ENCODE measurements at places on chromosomes 13 and 19. TPM values are rescaled to one million over a fixed set of nuclear protein-coding genes. Genes with fewer than 3 reads are reported as not detected.

ZNF573 gene
- total RNA-seq: 11.6 TPM

FGF14 gene
- total RNA-seq: under 0.01 TPM

DNA sequence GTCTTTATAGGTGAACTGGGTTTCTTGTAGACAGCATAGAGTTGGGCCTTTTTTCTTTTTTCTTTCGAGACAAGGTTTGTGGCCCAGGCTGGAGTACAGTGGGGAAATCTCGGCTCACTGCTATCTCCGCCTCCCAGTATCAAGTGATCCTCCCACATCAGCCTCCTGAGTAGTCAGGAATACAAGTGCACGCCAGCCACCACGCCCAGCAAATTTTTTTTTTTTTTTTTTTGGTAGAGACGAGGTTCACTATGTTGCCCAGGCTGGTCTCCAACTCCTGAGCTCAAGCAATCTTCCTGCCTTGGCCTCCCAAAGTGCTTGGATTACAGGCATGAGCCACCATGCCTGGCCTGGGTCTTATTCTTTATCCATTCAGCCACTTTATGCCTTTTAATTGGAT lies 5.1 kb upstream of the CALM3 start:
- H3K27ac ChIP-seq: no peak overlapping the region
- H3K27me3 ChIP-seq: no peaks in the 10 kb centered on the region
- H3K4me1 ChIP-seq: no peaks in the 10 kb centered on the region
- no peak for DNase-seq
- H3K4me3 ChIP-seq: no peak overlapping the region
- no peaks in the 10 kb centered on the region for H3K36me3 ChIP-seq

DNA sequence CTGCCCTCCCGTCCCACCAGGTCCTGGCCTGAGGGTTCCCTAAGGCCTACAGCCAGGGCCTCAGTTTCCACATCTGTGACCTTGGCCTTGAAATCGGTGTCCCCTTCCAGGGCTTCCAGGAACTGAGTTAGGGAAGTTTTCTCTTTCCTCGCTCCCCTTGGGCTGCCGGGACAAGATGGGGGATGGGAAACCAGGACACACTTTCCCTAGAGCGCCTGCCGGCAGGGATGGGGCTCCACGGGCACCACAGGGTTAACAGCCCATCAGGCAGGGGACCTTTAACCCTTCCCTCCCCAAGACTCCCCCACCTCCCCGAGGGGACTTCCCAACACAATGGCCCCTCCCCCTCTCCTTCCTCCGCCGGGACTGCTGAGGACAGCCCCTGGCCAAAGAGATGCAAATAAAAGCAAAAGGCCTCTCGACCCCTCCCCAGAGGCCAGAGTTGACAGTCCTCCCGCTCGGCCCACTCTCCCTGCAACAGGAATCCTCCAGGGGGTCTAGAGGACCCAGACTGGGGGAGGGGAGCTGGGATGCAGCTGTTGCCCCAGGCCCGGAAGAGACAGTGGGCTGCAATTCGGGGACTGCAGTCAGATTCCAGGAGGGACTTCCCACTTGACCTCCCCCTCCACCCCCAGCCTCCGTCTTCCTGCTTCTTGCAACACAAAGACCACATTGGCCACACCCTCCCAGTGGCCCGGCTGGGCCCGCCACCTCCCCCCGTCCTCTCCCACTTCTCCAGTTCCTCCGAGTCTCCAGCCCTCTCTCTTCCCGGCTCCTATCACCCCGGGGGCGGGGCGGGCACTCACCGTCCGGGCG lies 3.4 kb downstream of the BBC3 start:
- H3K27me3 ChIP-seq: no peaks in the 10 kb centered on the region
- no peaks in the 10 kb centered on the region for H3K36me3 ChIP-seq
- H3K4me1 ChIP-seq: peaks cover 3% of the 10 kb centered on the region
- DNase-seq: peak; percentile 90
- peak overlapping the region; percentile 99 for H3K27ac ChIP-seq

DNA sequence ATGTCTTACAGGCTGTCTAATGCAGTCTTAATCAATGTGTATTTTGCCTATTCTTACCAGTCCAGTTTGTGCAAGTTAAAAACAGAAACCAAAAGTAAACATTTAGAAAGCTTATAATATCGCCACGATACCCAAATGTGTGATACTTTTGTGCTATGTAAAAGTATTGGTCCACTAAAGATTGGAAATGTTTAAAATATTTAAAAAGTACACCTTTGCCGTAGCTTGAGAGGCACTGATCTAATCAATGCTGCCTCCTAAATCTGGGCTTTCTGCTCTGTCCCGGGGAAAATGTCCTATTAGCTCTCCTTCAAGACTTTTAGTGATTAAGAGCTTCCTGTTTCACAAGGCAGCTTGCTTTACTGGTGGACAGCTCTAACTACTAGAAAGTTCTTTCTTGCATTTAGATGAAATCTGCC lies 64.7 kb downstream of the DNAJC15 start:
- H3K27ac ChIP-seq: no peak overlapping the region
- H3K27me3 ChIP-seq: no peaks in the 10 kb centered on the region
- peak overlapping the region; percentile 30 for H3K4me3 ChIP-seq

DNA sequence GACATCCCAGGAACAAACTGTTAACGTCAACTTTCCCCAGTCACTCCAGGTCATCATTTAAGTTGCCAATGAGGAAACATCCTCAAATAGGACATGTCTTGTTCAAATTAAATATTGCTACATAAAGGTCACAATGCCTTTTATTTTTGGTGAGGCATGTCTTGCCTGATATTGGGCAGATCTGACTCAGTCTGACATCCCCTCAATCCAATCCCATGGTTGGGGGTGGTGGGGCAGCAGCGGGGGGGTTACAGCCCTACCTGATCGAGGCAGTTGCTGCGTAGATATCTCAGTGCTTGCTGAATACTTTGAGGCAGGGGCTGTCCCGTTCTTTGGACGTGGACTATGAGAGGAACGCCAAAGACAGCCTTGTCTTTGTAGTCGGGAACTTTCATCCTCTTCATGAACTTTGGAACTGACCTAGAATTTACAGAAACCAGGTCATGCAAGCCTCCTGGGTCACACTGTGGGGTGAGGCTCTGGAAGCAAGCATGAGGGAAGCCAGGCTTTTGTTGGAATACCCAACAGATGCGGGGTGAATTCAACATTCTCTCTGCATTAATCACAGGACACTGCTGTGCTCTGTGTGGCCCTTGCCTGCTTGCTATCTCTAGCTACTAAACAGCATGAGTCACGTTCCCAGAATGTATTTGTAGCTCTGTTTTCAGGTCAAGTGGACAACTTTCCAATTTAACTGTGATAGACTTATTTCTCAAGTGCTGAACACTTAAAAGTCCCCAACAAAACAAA lies 109.8 kb downstream of the KL start:
- peak overlapping the region; percentile 29 for H3K4me3 ChIP-seq
- peaks cover 4% of the 10 kb centered on the region for H3K4me1 ChIP-seq
- no peaks in the 10 kb centered on the region for H3K27me3 ChIP-seq
- DNase-seq: no peak
- H3K36me3 ChIP-seq: no peaks in the 10 kb centered on the region

DNA sequence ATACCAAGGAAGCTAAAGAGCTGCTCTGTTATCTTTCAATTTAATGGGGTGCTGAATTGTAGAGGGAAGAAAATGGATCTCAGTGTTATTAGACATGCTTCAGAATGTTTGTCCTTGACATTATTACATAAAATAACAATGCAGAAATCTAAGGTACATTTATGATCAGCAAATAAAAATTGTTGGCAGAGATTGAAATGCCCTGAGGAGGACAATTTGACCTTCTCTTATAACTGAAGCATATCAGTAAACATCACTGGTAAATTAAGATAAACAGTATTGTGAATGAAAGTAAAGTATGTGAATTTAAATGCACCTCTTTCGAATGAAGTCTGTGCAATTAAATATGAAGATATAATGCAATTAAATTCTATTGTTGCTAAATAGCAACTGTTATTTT lies 1362.1 kb upstream of the ATXN8OS start:
- H3K4me3 ChIP-seq: no peak overlapping the region
- H3K27ac ChIP-seq: no peak overlapping the region
- H3K36me3 ChIP-seq: peaks cover 3% of the 10 kb centered on the region
- DNase-seq: no peak
- H3K4me1 ChIP-seq: no peaks in the 10 kb centered on the region
- no peaks in the 10 kb centered on the region for H3K27me3 ChIP-seq

DNA sequence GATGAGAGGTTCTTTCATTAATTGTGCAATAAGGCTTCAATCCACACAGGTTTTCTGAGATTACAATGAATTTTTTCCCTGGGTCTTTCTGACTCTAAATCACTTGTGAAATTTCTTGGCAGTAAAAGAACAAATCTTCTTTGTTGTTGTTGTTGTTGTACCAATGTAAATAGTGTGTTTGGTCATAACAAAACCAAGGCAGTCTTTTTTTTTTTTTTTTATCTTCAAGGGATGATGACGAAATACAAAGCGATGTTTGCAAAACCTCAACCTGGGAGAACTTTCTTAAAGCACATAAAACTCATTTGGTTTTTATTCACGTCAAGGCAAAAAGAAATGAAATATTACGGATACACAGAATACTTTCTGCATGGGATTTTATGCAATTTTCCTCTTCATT lies 462.0 kb downstream of the LIG4 start:
- no peak for DNase-seq
- no peaks in the 10 kb centered on the region for H3K4me1 ChIP-seq
- no peak overlapping the region for H3K27ac ChIP-seq
- no peak overlapping the region for H3K4me3 ChIP-seq

- DNase-seq: no peak
- H3K27ac ChIP-seq: peak overlapping the region; percentile 72
- H3K4me1 ChIP-seq: no peaks in the 10 kb centered on the region
- no peaks in the 10 kb centered on the region for H3K36me3 ChIP-seq
- H3K4me3 ChIP-seq: peak overlapping the region; percentile 36
- no peaks in the 10 kb centered on the region for H3K27me3 ChIP-seq
Measured at GRCh38 chr13:108915095-108915633, 285.8 kb downstream of the MYO16 start.

GRCh38 chr19:16366433-16367260 lies 42.0 kb downstream of the KLF2 start:
- no peak for DNase-seq
- H3K4me1 ChIP-seq: no peaks in the 10 kb centered on the region
- no peak overlapping the region for H3K4me3 ChIP-seq
- no peaks in the 10 kb centered on the region for H3K27me3 ChIP-seq
- no peaks in the 10 kb centered on the region for H3K36me3 ChIP-seq

- peaks cover 14% of the 10 kb centered on the region for H3K27me3 ChIP-seq
- H3K36me3 ChIP-seq: no peaks in the 10 kb centered on the region
Measured at GRCh38 chr19:54795758-54796157, 7.7 kb upstream of the KIR2DL4 start.

DNA sequence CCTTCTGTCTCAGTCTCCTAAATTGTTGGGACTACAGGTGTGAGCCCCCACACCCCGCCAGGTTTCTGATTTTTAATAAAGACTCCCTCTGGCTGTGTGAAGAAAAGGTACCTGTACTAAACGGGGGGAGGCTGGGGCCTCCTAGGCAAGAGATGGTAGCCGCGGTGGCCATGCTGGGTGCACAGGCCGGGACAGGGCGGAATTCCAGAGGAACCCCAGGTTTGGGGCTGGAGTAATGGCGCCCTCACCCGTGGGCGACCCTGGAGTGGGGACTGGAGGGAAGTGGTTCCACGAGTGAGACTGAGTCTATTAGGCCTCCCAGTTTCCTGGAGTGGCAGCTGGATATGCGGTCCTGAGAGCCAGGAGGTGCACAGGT lies 1.6 kb upstream of the CBARP start:
- DNase-seq: no peak
- no peak overlapping the region for H3K4me3 ChIP-seq
- no peaks in the 10 kb centered on the region for H3K27me3 ChIP-seq
- H3K4me1 ChIP-seq: peaks cover 34% of the 10 kb centered on the region

DNA sequence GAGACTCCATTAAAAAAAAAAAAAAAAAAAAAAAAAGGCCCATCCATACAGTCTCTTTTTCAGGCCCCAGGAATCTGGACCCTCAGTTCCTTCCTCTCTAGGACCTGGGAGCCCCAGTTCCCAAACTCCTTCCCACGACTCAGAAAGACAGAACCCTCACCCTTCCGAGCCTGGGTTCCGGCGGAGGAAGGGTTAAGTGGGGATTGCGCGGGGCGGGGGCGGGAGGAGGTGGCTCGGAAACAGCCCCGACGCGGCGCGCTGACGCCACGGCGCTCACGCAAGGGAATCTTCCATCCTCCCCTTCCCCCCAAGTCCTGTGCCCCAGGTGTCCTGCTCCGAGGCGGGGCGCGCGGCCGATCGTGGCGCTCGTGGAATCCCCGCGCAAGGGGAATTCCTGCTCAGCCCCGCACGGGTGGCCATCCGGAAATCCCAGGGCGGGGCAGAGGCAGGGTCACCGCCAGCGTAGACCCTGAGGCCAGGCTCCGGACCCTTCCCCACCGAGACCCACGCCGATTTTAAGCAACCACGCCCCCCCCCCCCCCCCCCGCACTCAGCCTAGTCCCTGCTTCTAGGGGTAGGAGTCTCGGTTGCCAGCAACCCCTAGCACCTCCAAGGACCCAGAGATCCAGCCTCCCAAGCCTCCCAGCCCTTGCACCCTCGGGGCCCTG lies 659 bp downstream of the NFKBID start:
- H3K36me3 ChIP-seq: no peaks in the 10 kb centered on the region
- H3K27me3 ChIP-seq: no peaks in the 10 kb centered on the region
- peak; percentile 74 for DNase-seq

DNA sequence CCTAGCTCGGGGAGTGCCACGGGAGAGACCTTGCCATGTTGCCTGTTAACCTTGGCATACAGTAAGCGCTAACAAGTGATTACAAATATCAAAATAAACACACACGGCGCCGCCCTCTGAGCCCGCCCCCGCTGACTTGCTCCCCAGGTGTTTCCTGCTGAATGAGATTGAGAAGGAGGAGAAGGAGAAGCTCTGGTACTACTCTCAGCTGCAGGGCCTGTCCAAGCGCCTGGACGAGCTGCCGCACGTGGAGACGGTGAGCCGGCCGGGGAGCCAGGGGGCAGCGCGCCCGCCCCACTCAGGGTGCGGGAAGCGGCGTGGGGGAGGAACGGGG lies 5.0 kb downstream of the APC2 start:
- H3K27ac ChIP-seq: no peak overlapping the region
- no peaks in the 10 kb centered on the region for H3K36me3 ChIP-seq
- peaks cover 61% of the 10 kb centered on the region for H3K27me3 ChIP-seq
- H3K4me3 ChIP-seq: no peak overlapping the region
- DNase-seq: no peak

GRCh38 chr19:3692141-3693024 lies 7.9 kb downstream of the PIP5K1C start:
- H3K27ac ChIP-seq: no peak overlapping the region
- no peaks in the 10 kb centered on the region for H3K4me1 ChIP-seq
- no peak for DNase-seq
- H3K4me3 ChIP-seq: no peak overlapping the region
- H3K27me3 ChIP-seq: no peaks in the 10 kb centered on the region

GRCh38 chr19:44648631-44649251 lies 5.0 kb downstream of the PVR start:
- no peaks in the 10 kb centered on the region for H3K27me3 ChIP-seq
- DNase-seq: no peak
- H3K4me3 ChIP-seq: no peak overlapping the region

DNA sequence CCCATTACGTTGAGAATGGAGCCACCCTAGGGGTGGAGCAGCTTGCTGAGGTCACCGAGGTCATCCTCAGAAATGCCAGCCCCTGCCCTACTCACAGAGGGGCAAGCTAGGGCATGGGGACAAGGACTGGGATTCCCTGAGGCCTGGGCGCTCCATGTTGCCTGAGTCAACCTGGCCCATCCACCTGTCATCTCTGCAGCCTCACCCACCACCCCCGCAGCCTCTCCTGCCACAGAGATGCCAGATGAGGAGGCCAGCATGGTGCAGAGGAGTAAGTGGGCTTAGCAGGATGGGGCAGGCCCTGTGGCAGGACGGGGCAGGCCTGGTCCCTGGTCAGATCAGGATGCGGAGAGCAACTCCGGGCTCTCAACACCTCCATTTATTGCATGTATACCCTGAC lies 9.5 kb downstream of the NKPD1 start:
- H3K4me3 ChIP-seq: no peak overlapping the region
- no peaks in the 10 kb centered on the region for H3K36me3 ChIP-seq
- peaks cover 8% of the 10 kb centered on the region for H3K27me3 ChIP-seq

All from breast epithelium (tissue), 4 donors.